ENCODE measurements at places on chromosomes 7 and 10.

- no peak overlapping the region for H3K27ac ChIP-seq
- no peak for DNase-seq
- no peaks in the 10 kb centered on the region for H3K4me1 ChIP-seq
- peaks cover 65% of the 10 kb centered on the region for H3K36me3 ChIP-seq
Observed at GRCh38 chr7:157219154-157219553, 80.4 kb downstream of the UBE3C start.

- H3K27ac ChIP-seq: no peak overlapping the region
- no peaks in the 10 kb centered on the region for H3K36me3 ChIP-seq
- no peak for DNase-seq
- H3K4me1 ChIP-seq: peaks cover 4% of the 10 kb centered on the region
Observed at GRCh38 chr7:55069271-55069792, 50.5 kb downstream of the EGFR start.

DNA sequence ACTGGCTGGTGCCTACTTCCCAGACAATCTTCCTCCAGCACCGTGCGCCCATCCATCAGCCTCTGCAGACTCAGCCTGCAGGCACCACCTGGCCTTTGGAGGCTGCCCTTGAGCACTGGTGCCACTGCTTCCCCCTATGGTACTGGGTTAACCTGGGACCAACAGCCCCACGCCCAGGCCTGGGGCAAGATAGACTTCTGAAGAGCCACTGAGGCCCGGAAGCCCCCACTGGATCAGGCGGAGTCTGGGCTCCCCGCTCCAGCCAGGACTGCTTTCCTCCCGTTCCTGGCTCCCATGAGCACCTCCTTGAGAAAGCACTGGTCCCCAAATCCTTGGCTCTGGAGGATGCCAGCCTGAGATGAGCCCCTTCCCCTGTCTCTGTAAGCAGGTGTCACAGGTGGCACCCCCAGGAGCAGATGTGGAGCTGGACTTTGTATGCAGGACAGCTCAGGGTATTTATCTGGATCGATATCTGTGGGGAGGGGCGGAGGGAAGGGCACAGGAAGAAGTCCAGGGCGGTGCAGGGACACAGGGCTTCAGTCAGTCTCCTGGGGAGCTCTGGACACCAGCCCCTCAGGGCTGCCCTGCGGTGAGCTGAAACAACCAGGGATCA is 206.5 kb upstream of the PPP2R2D start:
- no peaks in the 10 kb centered on the region for H3K36me3 ChIP-seq
- H3K4me1 ChIP-seq: no peaks in the 10 kb centered on the region
- peak; percentile 11 for DNase-seq
- no peaks in the 10 kb centered on the region for H3K27me3 ChIP-seq

GRCh38 chr7:78571292-78571691 is 772.7 kb downstream of the PHTF2 start:
- H3K4me1 ChIP-seq: peaks cover 4% of the 10 kb centered on the region
- no peak overlapping the region for H3K4me3 ChIP-seq
- H3K27me3 ChIP-seq: no peaks in the 10 kb centered on the region
- peaks cover 2% of the 10 kb centered on the region for H3K36me3 ChIP-seq

DNA sequence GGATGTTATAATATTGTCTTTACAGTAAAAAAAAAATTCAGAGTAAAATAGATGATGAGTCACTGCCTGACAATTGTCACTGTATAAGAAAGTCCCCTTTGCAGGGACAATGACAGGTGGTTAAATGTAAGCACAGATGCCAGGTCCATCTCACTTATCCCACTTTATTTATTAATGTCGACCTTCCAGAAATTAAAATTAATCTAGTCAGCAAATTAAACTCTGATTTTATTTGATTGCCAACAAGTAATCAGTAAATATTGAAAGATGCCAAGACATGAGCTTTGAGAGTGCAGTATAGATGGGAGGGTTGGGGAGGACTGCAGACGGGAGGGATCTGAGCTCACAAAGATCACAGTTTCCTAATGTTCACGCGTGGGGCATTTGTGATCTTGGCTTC is 50.9 kb downstream of the CPXM2 start:
- H3K27ac ChIP-seq: no peak overlapping the region
- H3K4me3 ChIP-seq: no peak overlapping the region
- H3K27me3 ChIP-seq: no peaks in the 10 kb centered on the region
- no peaks in the 10 kb centered on the region for H3K4me1 ChIP-seq
- H3K36me3 ChIP-seq: peaks cover 11% of the 10 kb centered on the region
- DNase-seq: no peak

DNA sequence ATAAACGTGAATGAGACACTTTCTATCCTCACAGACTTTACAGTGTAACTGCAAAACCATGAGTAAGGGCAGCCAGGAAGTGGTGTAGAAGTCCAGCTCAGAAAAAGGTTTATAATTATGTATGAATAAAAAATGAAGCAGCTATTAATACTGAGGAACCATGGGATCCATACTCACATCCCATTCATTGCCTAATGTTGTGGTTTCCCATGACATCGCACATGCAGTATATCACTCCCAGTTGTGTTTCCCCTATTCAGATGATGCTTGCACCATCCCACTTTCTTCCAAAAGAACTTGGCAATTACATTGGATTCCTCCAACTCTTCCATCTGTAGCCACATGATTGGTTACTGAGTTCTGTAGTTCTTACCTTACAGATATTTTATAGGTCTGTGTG is 74.5 kb upstream of the SEMA3D start:
- H3K4me3 ChIP-seq: no peak overlapping the region
- H3K4me1 ChIP-seq: no peaks in the 10 kb centered on the region
- no peak for DNase-seq
- no peak overlapping the region for H3K27ac ChIP-seq
- no peaks in the 10 kb centered on the region for H3K27me3 ChIP-seq
- H3K36me3 ChIP-seq: no peaks in the 10 kb centered on the region

DNA sequence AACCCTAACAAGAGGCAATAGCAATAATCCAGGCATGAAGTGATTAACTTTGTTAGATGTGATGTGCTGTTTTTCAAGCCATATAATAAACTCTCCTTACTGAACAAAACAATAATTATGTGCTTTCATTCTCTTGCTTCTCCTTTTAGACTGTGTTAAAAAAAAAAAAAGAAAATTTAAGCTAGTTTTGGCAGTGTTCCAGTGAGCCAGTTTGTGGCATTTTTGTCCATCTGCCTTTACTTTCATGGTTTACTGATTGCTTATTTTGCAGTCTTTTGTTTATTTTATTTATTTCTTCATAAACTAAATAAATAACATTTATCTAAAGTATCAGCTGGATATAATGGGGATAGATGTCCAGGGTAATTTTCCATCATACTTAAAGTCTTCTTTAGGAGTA is 625.3 kb downstream of the CNTNAP2 start:
- H3K27me3 ChIP-seq: no peaks in the 10 kb centered on the region
- H3K4me3 ChIP-seq: no peak overlapping the region
- no peaks in the 10 kb centered on the region for H3K4me1 ChIP-seq
- H3K27ac ChIP-seq: no peak overlapping the region
- H3K36me3 ChIP-seq: peaks cover 1% of the 10 kb centered on the region

- no peak overlapping the region for H3K27ac ChIP-seq
- no peaks in the 10 kb centered on the region for H3K27me3 ChIP-seq
- H3K4me1 ChIP-seq: no peaks in the 10 kb centered on the region
- no peak overlapping the region for H3K4me3 ChIP-seq
Observed at GRCh38 chr10:68133523-68133922, 24.2 kb downstream of the MYPN start.

- no peak for DNase-seq
- no peak overlapping the region for H3K4me3 ChIP-seq
- no peaks in the 10 kb centered on the region for H3K27me3 ChIP-seq
- no peak overlapping the region for H3K27ac ChIP-seq
- no peaks in the 10 kb centered on the region for H3K4me1 ChIP-seq
Observed at GRCh38 chr7:111667488-111667887, 105.2 kb upstream of the IMMP2L start.

GRCh38 chr10:69657430-69657829 is 27.4 kb downstream of the FAM241B start:
- H3K4me3 ChIP-seq: no peak overlapping the region
- no peaks in the 10 kb centered on the region for H3K36me3 ChIP-seq
- no peak for DNase-seq
- H3K4me1 ChIP-seq: peaks cover 3% of the 10 kb centered on the region
- no peak overlapping the region for H3K27ac ChIP-seq

GRCh38 chr7:84218681-84219080 is 24.1 kb upstream of the SEMA3A start:
- H3K27ac ChIP-seq: no peak overlapping the region
- no peaks in the 10 kb centered on the region for H3K4me1 ChIP-seq
- peaks cover 14% of the 10 kb centered on the region for H3K36me3 ChIP-seq
- no peaks in the 10 kb centered on the region for H3K27me3 ChIP-seq

- no peaks in the 10 kb centered on the region for H3K36me3 ChIP-seq
- H3K27me3 ChIP-seq: no peaks in the 10 kb centered on the region
- H3K4me1 ChIP-seq: peaks cover 5% of the 10 kb centered on the region
Observed at GRCh38 chr7:8386926-8387550, 46.4 kb upstream of the NXPH1 start.

DNA sequence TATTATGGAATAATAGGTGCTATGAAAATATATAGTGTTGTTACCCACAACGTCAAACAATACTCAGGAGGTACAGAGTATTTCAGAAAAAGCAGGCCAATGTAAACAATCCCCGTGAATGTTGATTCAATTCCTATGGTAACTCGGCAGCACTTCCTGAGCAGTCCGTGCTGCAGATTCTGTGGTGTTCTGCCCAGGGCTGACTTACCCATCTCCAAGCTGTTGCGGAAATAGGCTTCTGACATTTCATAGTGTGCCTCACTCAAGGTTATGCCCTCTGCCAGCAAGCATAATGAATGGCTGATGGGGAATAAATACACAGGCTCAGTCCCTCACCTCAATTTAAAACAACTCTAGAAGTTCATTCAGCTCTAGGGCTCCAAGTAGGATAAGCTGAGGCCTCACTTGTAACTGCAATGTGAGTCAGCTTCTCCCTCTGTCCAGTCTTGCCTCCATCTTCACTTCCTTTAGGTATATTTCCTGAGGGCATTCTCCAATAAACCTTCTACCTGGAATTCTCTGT is 177.6 kb downstream of the GNAI1 start:
- no peaks in the 10 kb centered on the region for H3K27me3 ChIP-seq
- no peaks in the 10 kb centered on the region for H3K36me3 ChIP-seq
- no peak overlapping the region for H3K4me3 ChIP-seq
- no peak for DNase-seq
- H3K27ac ChIP-seq: no peak overlapping the region
- no peaks in the 10 kb centered on the region for H3K4me1 ChIP-seq

DNA sequence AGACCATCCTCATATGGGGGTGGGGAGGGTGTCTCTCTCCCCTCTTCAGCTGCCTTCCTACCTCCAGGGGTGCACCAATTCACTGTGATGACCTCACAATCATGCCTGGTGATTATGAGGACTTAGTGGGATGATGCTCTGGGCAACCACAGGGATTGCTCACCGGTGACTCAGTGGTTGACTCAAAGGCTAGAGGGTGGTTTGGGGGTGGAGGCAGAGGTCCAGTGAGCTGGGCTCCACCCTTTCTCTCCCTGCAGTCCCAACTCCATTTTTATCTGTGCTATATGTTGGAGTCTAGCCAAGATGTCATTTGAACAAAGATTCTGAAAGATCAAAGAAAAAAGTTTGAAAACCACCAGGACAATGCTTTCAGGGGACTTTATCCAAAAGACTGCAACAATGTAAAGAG is 286.9 kb downstream of the KCNMA1 start:
- no peaks in the 10 kb centered on the region for H3K4me1 ChIP-seq
- H3K27me3 ChIP-seq: no peaks in the 10 kb centered on the region
- no peak overlapping the region for H3K27ac ChIP-seq
- DNase-seq: no peak
- no peaks in the 10 kb centered on the region for H3K36me3 ChIP-seq

- no peaks in the 10 kb centered on the region for H3K36me3 ChIP-seq
- H3K4me1 ChIP-seq: no peaks in the 10 kb centered on the region
- no peak overlapping the region for H3K4me3 ChIP-seq
- H3K27ac ChIP-seq: no peak overlapping the region
Observed at GRCh38 chr10:133032231-133032630, 55.5 kb upstream of the ADGRA1 start.

GRCh38 chr10:30819341-30820181 is 190.0 kb upstream of the LYZL2 start:
- DNase-seq: no peak
- no peaks in the 10 kb centered on the region for H3K36me3 ChIP-seq
- no peaks in the 10 kb centered on the region for H3K4me1 ChIP-seq
- no peaks in the 10 kb centered on the region for H3K27me3 ChIP-seq

DNA sequence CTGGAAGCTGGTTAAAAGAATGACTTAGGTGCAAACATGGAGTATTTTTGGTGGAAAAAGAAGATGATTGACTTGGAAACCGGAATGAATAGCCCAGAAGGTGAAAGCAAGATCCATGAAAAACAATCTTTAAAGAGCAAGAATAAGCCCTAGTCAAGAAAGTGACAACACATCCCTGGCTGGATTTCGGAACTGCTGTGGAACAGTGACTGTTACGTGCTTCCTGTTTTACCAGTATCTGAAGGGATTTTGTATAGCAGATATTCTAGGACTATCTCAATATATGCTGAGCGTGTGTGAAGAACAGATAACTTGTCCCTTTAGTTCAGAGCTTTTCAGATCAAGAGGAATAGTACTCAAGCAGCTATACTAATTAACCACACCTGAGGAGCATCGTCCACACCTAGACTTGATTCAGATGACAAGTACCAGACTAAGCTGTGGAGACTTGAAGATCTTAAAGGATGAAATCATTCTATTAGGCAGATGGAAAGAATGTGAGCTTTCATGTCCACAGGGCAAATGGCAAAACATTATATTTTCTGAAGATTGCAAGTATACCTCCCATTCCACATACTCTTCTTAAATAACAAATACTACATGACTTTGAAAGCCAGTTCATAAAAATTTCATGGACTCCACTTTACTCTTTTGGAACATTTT is 11.5 kb upstream of the TES start:
- H3K27me3 ChIP-seq: no peaks in the 10 kb centered on the region
- no peak overlapping the region for H3K4me3 ChIP-seq
- H3K27ac ChIP-seq: no peak overlapping the region
- H3K36me3 ChIP-seq: no peaks in the 10 kb centered on the region
- no peaks in the 10 kb centered on the region for H3K4me1 ChIP-seq
- no peak for DNase-seq

- no peak overlapping the region for H3K27ac ChIP-seq
- no peak for DNase-seq
- H3K36me3 ChIP-seq: no peaks in the 10 kb centered on the region
- no peaks in the 10 kb centered on the region for H3K27me3 ChIP-seq
Observed at GRCh38 chr10:624312-624604, 65.2 kb downstream of the DIP2C start.

DNA sequence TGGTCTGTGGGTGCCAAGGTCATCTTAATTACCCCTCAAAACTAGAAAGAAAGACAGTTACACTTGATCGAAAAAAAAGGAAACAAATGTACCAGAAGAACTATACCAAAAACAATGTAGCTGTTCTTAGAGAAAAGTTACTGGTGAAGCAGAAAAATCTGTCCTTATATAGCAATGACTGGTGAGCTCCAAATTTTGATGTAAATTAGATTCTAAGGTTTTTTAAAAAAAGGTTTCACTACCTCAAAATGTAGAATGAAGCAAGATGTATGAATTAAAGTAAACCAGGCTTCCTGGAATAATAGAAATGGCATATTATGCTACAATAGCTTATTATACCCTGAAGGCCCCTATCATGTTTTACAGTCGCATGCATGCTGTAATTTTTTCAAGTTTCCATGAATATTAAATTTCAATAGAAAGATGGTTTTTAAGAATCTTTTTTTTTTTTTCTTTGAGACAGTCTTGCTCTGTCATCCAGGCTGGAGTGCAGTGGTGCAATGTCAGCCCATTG is 28.4 kb upstream of the FKBP9 start:
- H3K4me3 ChIP-seq: no peak overlapping the region
- H3K36me3 ChIP-seq: no peaks in the 10 kb centered on the region
- no peak overlapping the region for H3K27ac ChIP-seq
- H3K27me3 ChIP-seq: peaks cover 2% of the 10 kb centered on the region

GRCh38 chr10:46514899-46515298 is 41.6 kb downstream of the GPRIN2 start:
- no peak overlapping the region for H3K27ac ChIP-seq
- H3K27me3 ChIP-seq: no peaks in the 10 kb centered on the region
- no peak overlapping the region for H3K4me3 ChIP-seq
- DNase-seq: peak; percentile 23

All from H9 (cell line).